ENCODE measurements at places on chromosomes 7 and 10. TPM values are rescaled to one million over a fixed set of nuclear protein-coding genes. Genes with fewer than 3 reads are reported as not detected.

DNA sequence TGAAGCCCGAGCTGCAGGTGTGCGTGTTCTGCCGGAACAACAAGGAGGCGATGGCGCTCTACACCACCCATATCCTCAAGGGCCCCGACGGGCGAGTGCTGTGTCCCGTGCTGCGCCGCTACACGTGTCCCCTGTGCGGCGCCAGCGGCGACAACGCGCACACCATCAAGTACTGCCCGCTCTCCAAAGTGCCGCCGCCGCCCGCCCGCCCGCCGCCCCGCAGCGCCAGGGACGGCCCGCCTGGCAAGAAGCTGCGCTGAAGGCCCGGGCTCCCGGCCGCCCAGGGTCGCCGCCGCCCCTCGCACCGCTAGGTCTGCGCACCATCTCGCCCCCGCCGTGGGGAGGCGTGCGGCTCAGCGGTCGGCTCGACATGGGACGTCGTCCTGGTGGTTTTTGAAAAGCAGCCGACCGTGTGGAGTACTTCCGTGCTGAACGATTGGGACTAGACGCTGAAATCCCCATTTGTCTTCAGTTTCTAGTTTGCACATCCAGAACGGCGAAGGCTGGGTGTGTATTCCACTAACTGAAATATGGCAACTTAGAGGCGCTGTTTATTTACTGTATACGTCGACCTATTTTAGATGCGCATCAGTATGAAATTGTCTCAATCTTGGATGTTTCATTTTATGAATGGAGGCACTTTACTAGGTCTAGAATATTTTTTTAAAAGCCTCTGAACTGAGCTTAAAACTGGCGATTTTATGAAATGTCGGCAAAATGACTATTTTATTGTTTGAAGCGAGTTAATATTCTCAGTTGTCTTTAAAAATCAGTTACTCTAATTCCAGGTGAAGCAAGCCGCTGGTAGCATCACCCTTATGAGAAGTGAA, 1.1 kb downstream of the NANOS1 start:
- peak overlapping the region; percentile 62 for H3K4me3 ChIP-seq
- H3K4me1 ChIP-seq = peaks cover 5% of the 10 kb centered on the region
- peak; percentile 58 for DNase-seq
- H3K36me3 ChIP-seq = no peaks in the 10 kb centered on the region
- no peak overlapping the region for H3K27ac ChIP-seq
- H3K27me3 ChIP-seq = no peaks in the 10 kb centered on the region

DNA sequence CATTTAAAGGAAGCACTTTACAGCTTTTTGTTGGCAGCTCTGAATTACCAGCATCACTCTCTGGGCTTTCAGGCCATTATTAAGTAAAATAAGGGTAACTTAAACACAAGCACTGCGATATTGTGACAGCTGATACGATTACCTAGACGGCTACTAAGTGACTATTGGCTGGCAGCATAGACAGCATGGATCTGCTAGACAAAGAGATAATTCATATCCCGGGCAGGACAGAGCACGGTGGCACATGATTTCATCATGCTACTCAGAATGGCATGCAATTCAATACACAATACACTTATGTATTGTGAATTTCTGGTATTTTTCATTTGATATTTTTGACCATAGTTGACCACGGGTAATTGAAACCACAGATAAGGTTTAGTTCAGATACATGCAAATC, 522.0 kb upstream of the LRRN3 start:
- H3K27ac ChIP-seq = no peak overlapping the region
- no peaks in the 10 kb centered on the region for H3K27me3 ChIP-seq
- H3K36me3 ChIP-seq = no peaks in the 10 kb centered on the region
- H3K4me1 ChIP-seq = no peaks in the 10 kb centered on the region
- H3K4me3 ChIP-seq = no peak overlapping the region

DNA sequence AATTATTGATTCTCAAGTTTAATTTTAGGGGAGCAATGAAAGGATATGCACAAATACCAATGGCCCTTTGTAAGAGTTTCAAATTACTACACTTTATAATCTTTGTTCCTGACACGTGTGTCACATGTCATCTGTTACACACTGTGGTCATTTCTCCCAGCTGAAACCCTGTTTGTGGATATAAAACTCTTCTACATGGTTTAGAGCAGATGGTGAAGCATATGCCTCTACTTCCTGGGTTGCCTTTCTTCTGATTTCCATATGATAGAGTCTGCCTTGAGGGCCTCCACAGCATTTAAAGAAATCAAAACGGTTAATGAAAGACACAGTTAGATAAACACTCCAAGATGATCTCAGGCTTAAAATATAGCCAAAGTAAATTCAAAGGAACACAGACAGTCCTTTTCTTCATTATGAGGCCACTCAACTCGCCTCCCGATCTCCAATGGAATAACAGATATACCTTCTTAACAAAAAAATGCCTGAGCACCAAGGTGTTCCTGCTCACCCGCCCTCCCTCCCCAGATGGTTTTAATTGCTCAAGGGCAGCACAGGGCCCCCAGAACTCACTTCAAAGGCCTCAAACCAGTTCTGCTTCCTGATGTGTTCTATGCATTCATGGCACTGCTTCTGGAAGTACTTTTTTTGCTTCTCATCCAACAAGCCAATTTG, 75.0 kb downstream of the CPVL start:
- H3K4me3 ChIP-seq = no peak overlapping the region
- H3K27ac ChIP-seq = no peak overlapping the region
- no peaks in the 10 kb centered on the region for H3K4me1 ChIP-seq
- H3K36me3 ChIP-seq = no peaks in the 10 kb centered on the region

GRCh38 chr10:124356701-124357560, 61.8 kb downstream of the OAT start:
- H3K36me3 ChIP-seq = no peaks in the 10 kb centered on the region
- no peak overlapping the region for H3K4me3 ChIP-seq
- H3K27ac ChIP-seq = no peak overlapping the region
- H3K4me1 ChIP-seq = no peaks in the 10 kb centered on the region

VIPR2 gene
- total RNA-seq = 3.7 TPM

- H3K4me1 ChIP-seq = peaks cover 8% of the 10 kb centered on the region
- peak; percentile 64 for DNase-seq
- H3K27ac ChIP-seq = peak overlapping the region; percentile 67
- no peak overlapping the region for H3K4me3 ChIP-seq
These were observed 21.0 kb downstream of the ZCCHC24 start for GRCh38 chr10:79424221-79425073.

GRCh38 chr10:130335336-130335735, 199.1 kb downstream of the GLRX3 start:
- H3K27me3 ChIP-seq = no peaks in the 10 kb centered on the region
- H3K36me3 ChIP-seq = no peaks in the 10 kb centered on the region
- H3K4me1 ChIP-seq = no peaks in the 10 kb centered on the region
- DNase-seq = no peak

DNA sequence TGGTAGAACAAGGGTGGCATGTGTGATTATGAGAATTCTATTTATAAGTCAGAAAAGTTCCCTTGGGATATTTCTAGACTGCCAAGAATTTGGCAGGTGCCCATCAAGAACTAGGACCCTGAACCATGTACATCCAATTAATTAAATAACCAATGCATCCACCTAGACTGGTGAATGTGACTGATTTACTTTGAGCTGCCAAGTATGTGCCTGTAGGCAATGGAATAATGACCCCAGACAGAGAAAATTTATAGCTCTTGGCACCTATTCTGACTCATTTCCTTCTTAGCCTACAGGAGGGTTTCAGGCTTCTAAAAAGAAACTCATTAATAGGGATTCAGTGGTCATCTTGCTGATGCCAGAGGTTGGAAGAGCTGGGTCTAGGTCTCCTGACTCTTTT, 54.9 kb downstream of the KCNH2 start:
- no peak overlapping the region for H3K4me3 ChIP-seq
- H3K27ac ChIP-seq = no peak overlapping the region
- H3K4me1 ChIP-seq = no peaks in the 10 kb centered on the region
- H3K27me3 ChIP-seq = no peaks in the 10 kb centered on the region
- DNase-seq = no peak
- H3K36me3 ChIP-seq = no peaks in the 10 kb centered on the region

LRIT2 gene
- not detected for total RNA-seq

- no peaks in the 10 kb centered on the region for H3K4me1 ChIP-seq
- DNase-seq = peak; percentile 75
- H3K27me3 ChIP-seq = peaks cover 4% of the 10 kb centered on the region
- H3K36me3 ChIP-seq = no peaks in the 10 kb centered on the region
- H3K4me3 ChIP-seq = no peak overlapping the region
These were observed 110.7 kb downstream of the ZNF467 start for GRCh38 chr7:149662591-149663095.

DNA sequence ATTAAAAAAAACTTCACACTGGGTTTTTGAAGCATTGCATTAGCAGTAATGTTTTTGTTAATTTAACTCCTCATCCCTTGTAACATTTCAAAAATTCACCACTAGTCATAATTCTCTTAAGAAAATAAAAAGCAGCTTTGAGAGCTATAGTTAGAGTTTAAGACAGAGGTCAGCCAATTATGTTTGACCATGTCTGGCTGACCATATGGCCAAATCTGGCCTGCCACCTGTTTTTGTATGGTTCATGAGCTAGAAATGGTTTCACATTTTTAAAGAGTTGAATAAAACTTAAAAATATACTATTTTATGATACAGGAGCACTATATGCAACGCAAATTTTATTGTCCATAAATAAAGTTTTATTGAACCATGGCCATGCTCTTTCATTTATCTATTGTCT, 73.0 kb upstream of the LRRTM3 start:
- no peak overlapping the region for H3K27ac ChIP-seq
- H3K27me3 ChIP-seq = no peaks in the 10 kb centered on the region
- no peak for DNase-seq
- no peaks in the 10 kb centered on the region for H3K36me3 ChIP-seq
- no peaks in the 10 kb centered on the region for H3K4me1 ChIP-seq
- H3K4me3 ChIP-seq = no peak overlapping the region

DNA sequence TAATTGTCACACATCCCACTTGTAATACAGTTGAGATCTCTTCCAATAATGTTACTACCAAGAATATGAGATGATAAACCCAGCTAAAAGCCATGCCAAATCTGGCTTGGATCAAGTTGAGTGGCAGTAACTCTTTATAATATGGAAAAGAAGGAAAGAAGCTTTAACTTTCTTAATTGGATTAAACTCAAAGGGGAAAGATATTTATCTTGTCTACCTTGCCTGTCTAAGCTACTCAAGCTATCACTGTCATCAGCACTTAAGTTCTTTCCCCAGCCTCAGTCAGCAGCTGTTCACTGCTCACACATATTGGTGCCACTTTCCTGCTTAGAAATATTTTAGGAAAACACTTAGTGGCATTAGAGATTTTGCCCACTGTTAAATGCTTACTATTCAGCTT, 350.7 kb downstream of the IPMK start:
- no peak for DNase-seq
- no peaks in the 10 kb centered on the region for H3K4me1 ChIP-seq
- H3K36me3 ChIP-seq = no peaks in the 10 kb centered on the region
- no peak overlapping the region for H3K4me3 ChIP-seq
- H3K27me3 ChIP-seq = no peaks in the 10 kb centered on the region

DNA sequence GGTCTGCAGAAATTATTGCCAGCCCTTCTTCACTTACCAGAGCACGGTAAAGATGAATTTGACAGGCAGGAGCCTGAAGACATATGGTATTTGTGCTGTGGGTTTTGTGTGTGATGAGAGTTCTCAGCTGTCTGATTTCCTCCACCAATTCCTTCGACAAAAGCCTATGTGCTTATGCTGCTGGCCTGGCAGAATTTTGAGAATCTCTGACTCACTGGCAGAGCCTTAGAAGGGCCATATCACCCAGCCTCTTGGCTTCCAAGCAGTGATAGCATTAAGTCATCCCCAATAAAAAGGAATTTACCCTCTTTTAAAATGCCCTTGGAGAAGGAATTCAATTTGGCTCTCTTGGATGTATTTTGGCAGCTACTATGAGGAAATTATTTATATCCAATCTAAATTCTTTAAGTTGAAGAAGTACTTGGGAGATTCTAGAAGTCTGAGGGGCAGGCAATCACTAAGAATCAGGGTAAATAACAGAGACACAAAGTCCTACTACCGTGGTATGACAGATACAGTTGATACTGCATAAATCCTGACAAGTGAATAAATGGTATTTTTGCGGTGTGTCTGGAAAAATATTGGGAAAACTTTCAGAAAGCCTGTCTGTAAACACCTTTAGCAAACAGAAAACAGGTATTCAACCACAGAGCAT, 68.6 kb upstream of the EFCAB10 start:
- DNase-seq = no peak
- no peaks in the 10 kb centered on the region for H3K27me3 ChIP-seq
- H3K4me3 ChIP-seq = no peak overlapping the region
- H3K4me1 ChIP-seq = no peaks in the 10 kb centered on the region

DNA sequence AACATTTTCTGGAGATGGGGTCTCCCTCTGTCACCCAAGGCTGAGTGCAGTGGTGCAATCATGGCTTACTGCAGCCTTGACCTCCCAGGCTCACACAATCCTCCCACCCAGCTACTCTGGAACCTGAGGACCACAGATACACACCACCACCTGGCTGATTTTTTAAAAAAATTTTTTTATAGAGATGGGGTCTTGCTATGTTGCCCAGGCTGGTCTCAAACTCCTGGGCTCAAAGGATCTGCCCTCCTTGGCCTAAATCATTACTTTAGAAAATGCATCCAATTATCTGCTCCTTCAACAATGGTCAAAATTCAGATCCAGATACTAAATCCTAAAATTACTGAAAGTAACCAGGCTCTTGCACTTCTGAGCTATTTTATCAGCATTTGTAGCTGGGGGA, 55.2 kb downstream of the CTBP2 start:
- H3K4me3 ChIP-seq = no peak overlapping the region
- H3K4me1 ChIP-seq = peaks cover 35% of the 10 kb centered on the region
- no peaks in the 10 kb centered on the region for H3K36me3 ChIP-seq
- DNase-seq = no peak

DNA sequence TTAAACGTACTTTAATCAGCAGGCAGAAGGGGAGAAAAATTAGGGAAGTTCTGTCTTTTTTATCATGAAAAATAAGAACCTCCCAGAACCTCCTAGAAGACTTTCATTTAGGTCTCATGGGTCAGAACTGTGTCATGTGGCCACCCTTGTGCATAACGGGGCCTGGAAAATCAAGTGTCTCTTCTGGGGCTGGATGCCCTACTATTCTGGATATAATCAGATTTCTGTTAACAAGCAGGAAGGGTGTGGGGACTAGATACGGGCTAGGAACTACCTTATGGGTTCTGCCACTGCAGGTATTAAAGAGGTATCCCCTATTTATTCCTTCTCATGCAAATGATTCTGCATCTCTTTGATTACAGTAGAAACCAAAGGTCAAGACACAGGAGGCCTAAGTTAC, 14.1 kb downstream of the LANCL2 start:
- no peak overlapping the region for H3K27ac ChIP-seq
- no peaks in the 10 kb centered on the region for H3K36me3 ChIP-seq
- H3K4me1 ChIP-seq = no peaks in the 10 kb centered on the region
- DNase-seq = no peak
- no peaks in the 10 kb centered on the region for H3K27me3 ChIP-seq
- H3K4me3 ChIP-seq = no peak overlapping the region

DNA sequence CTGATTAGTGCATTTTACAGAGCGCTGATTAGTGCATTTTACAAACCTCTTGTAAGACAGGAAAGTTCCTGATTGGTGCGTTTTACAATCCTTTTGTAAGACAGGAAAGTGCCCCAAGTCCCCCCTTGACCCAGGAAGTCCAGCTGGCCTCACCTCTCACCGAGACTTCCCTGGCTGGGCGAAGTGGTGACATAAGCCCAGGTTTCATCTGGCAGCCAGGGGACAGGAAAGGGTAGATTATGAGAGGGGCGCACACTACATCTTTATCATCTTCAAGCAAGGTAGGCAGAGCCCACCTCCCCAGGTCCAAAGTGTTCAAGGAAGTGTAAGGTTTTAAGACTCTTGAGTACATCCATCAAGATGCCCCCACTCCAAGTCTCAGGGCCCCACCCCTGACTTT, 5.5 kb upstream of the GDF10 start:
- no peak overlapping the region for H3K27ac ChIP-seq
- no peaks in the 10 kb centered on the region for H3K4me1 ChIP-seq

Data from pancreas (tissue), 10 donors.